MG63 (cell line): ENCODE measurements at places on chromosomes 7 and 10. TPM values are rescaled to one million over a fixed set of nuclear protein-coding genes. Genes with fewer than 3 reads are reported as not detected.

The UNCX gene
- total RNA-seq = not detected in 2 replicates

The CDK5 gene
- 11.0 and 21.7 TPM in 2 replicates for total RNA-seq

The IDE gene
- 27.1 and 30.4 TPM in 2 replicates for total RNA-seq

The TDRD1 gene
- not detected in 2 replicates for total RNA-seq

DNA sequence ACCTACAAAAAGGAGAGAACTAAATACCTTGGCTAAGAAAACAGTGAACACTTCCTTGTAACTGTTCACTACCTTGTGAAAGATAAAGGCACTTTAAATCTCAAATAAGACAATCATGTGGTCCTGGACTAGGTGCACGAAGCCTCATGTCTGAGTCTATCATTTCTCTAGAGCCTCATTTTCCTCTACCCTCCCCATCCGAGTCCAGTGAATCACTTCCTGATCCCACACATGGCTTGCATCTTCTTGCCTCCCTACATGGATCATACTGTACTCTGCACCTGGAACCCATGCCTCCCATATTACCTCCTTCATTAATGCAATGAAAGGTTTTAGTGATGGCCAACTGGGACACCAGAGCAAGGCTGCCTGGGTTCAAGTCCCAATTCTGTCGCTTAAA, 34.5 kb downstream of the SNX10 start:
- no peak for DNase-seq
